Right renal cortex interstitium (tissue), 3 donors: ENCODE measurements at places on chromosomes 7 and 10. TPM values are rescaled to one million over a fixed set of nuclear protein-coding genes. Genes with fewer than 3 reads are reported as not detected.

ENTPD1 gene
- 27.0 TPM for polyA plus RNA-seq

SLC25A28 gene
- 37.5 TPM for polyA plus RNA-seq

GRCh38 chr10:103124420-103125096 is 68.5 kb downstream of the NT5C2 start:
- no peak for DNase-seq

VAX1 gene
- not detected for polyA plus RNA-seq

- DNase-seq: no peak
Measured at GRCh38 chr7:69105092-69105491, 493.2 kb upstream of the AUTS2 start.

BAMBI gene
- 51.1 TPM for polyA plus RNA-seq
